Chondrocyte (in vitro differentiated cells): ENCODE measurements at places on chromosomes 16 and 17. TPM values are rescaled to one million over a fixed set of nuclear protein-coding genes. Genes with fewer than 3 reads are reported as not detected.

The GPRC5C gene
- 18.0 to 47.8 TPM (median 47.0 TPM) in 3 replicates for total RNA-seq

The PRAC1 gene
- not detected in 3 replicates for total RNA-seq

The CCDC78 gene
- 1.8 to 3.9 TPM (median 2.5 TPM) in 3 replicates for total RNA-seq

The ADAD2 gene
- total RNA-seq, result not detected in 3 replicates

The AXIN1 gene
- 19.8 to 27.2 TPM (median 26.9 TPM) in 3 replicates for total RNA-seq

The KCNG4 gene
- not detected in 3 replicates for total RNA-seq

The PRSS33 gene
- total RNA-seq, result not detected in 3 replicates

The KRT33A gene
- not detected in 3 replicates for total RNA-seq

The ABCA10 gene
- 0.50 to 0.92 TPM (median 0.87 TPM) in 3 replicates for total RNA-seq

The KRTAP3-2 gene
- not detected in 3 replicates for total RNA-seq

The ZACN gene
- total RNA-seq, result not detected in 3 replicates

The VAT1L gene
- total RNA-seq, result not detected in 3 replicates

The CD300E gene
- total RNA-seq, result not detected in 3 replicates

The MT1A gene
- 1.1 TPM in 1 of 3 replicates, not detected in the others for total RNA-seq

The GAS2L2 gene
- total RNA-seq, result not detected in 3 replicates

The SPATA33 gene
- total RNA-seq, result 8.8 to 12.6 TPM (median 10.3 TPM) in 3 replicates

The NPIPB6 gene
- 1.9 to 4.6 TPM (median 3.4 TPM) in 3 replicates for total RNA-seq

The CSH1 gene
- 14.0 TPM in 1 of 3 replicates, not detected in the others for total RNA-seq

The EPOP gene
- 1.2 to 3.4 TPM (median 2.8 TPM) in 3 replicates for total RNA-seq

The NXN gene
- total RNA-seq, result 85.2 to 93.6 TPM (median 86.4 TPM) in 3 replicates

The PRRT2 gene
- total RNA-seq, result 5.2 to 9.1 TPM (median 6.1 TPM) in 3 replicates

The ITGB3 gene
- 0.85 to 11.4 TPM (median 10.5 TPM) in 3 replicates for total RNA-seq

The PRKCB gene
- total RNA-seq, result not detected in 3 replicates

The SDR42E2 gene
- not detected in 3 replicates for total RNA-seq

The KRT25 gene
- not detected in 3 replicates for total RNA-seq

The GALK1 gene
- total RNA-seq, result 27.8 to 34.7 TPM (median 30.0 TPM) in 3 replicates

The MPP2 gene
- 7.0 to 7.8 TPM (median 7.5 TPM) in 3 replicates for total RNA-seq

The ADORA2B gene
- total RNA-seq, result 4.6 to 9.7 TPM (median 9.6 TPM) in 3 replicates

The SOCS7 gene
- total RNA-seq, result 17.8 to 19.5 TPM (median 17.9 TPM) in 3 replicates

The KRTAP9-4 gene
- not detected in 3 replicates for total RNA-seq

The DNAAF1 gene
- total RNA-seq, result not detected in 3 replicates

The KRT16 gene
- total RNA-seq, result 3.9 to 5.9 TPM (median 5.5 TPM) in 3 replicates

The ZNF624 gene
- total RNA-seq, result 7.3 to 9.4 TPM (median 8.0 TPM) in 3 replicates

The ZG16 gene
- total RNA-seq, result not detected in 3 replicates

The KRTAP17-1 gene
- total RNA-seq, result not detected in 3 replicates

The HOXB6 gene
- total RNA-seq, result not detected in 3 replicates

The PROCA1 gene
- 1.4 to 2.3 TPM (median 2.0 TPM) in 3 replicates for total RNA-seq

The UMOD gene
- total RNA-seq, result not detected in 3 replicates

The CES5A gene
- total RNA-seq, result not detected in 3 replicates

The ENPP7 gene
- total RNA-seq, result not detected in 3 replicates
